DND-41 (cell line): ENCODE measurements at places on chromosomes 12 and 14.
A peak's percentile ranks its signal among the peaks of the same experiment; 100 is the strongest.

DNA sequence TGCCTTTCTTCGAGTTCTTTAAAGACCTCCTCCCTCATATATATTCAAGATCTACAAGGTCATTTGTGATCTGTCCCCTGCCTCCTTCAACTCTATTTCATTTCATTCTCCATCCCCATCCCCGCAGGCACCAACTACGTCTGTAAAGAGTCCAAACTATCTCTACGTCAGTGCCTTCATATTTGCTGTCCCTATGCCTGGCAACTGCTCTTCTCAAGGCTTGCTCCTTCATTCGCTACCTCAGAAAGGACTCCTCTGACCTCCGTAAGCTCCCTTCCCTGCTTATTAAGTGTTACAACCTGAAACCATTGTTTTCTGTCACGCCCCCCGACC, 650 bp downstream of the LLPH start:
- no peak for DNase-seq
- H3K27me3 ChIP-seq: no peaks in the 10 kb centered on the region
- peak overlapping the region; percentile 57 for H3K4me3 ChIP-seq
- H3K27ac ChIP-seq: peak overlapping the region; percentile 87

DNA sequence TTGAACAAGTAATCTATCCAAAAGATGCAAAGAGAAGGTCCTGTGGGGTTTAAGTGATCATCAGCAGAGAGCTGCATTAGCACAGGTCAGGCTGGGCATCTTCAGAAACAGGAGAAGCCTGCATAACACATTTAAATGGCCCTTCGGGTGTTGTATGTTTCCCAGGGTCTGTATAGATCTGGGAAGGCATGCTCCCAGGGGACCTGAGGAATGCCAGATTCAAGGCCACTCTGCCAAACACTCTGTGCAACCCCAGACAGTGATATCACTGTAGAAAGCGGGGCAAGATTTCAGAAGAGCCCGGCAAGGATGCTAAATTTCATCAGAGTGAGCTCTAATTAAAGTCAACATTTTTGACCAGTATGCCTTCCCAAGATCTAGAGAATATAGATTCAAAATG, 92.9 kb downstream of the ARMH4 start:
- no peaks in the 10 kb centered on the region for H3K4me1 ChIP-seq
- no peak overlapping the region for H3K27ac ChIP-seq
- no peak overlapping the region for H3K4me3 ChIP-seq
- no peak for DNase-seq
- peaks cover 23% of the 10 kb centered on the region for H3K27me3 ChIP-seq

DNA sequence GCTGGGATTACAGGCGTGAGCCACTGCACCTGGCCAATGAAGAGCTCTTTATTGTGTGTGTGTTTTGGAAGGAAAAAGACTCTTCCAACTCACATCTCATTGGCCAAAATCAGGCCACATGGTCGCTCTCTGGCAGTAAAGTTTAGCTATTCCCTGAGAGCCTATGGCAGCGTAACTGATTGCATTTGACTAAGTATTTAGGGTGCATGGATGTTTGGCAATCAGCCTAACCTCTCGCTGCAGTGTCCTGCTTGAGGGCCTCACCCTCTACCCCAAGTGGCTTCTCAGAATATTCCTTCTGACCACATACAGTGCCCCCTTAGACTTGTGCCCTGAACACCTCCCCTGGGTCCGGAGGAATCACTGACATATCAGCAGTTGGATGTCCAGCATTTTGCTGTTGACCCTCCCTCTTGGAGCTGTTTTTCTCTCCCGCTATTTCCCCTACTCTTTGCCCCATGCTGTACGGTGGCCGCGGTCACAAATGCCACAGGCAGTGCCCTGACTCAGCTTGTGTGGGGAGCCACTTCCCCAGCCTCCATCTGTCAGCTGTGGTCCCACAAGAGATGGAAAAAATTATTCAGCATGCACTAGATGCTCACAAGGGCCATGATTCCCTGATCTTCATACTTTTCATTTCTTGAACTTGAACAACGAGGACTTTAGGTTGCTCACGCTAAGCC, 9.5 kb downstream of the PHETA1 start:
- H3K36me3 ChIP-seq: no peaks in the 10 kb centered on the region; the same call in 1 of the 2 replicates
- DNase-seq: no peak
- no peak overlapping the region for H3K4me3 ChIP-seq

GRCh38 chr12:83434600-83434999, 747.9 kb downstream of the TMTC2 start:
- no peak overlapping the region for H3K4me3 ChIP-seq
- no peak overlapping the region for H3K27ac ChIP-seq
- H3K4me1 ChIP-seq: no peaks in the 10 kb centered on the region
- DNase-seq: no peak

DNA sequence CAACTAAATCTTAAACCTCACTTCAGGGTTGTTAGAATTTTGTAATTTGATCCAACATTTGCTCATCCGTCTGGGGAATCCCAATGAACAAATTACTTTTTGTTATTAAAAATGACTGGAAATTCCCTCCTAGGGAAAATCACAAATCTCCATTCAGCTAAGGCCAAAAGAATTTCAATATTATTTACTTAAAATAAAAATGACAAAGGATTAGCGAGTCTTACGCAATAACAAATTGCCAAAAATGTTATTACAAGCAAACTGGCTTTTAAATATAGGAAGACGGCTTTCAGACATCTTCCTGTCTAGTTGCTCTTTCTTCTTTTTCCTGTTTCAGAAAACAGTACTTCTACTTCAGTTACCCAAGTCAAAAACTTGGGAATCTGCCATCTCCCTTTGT, 92.4 kb upstream of the TSPAN8 start:
- no peak for DNase-seq
- no peaks in the 10 kb centered on the region for H3K27me3 ChIP-seq
- no peaks in the 10 kb centered on the region for H3K4me1 ChIP-seq
- H3K4me3 ChIP-seq: no peak overlapping the region
- no peaks in the 10 kb centered on the region for H3K36me3 ChIP-seq
- no peak overlapping the region for H3K27ac ChIP-seq

DNA sequence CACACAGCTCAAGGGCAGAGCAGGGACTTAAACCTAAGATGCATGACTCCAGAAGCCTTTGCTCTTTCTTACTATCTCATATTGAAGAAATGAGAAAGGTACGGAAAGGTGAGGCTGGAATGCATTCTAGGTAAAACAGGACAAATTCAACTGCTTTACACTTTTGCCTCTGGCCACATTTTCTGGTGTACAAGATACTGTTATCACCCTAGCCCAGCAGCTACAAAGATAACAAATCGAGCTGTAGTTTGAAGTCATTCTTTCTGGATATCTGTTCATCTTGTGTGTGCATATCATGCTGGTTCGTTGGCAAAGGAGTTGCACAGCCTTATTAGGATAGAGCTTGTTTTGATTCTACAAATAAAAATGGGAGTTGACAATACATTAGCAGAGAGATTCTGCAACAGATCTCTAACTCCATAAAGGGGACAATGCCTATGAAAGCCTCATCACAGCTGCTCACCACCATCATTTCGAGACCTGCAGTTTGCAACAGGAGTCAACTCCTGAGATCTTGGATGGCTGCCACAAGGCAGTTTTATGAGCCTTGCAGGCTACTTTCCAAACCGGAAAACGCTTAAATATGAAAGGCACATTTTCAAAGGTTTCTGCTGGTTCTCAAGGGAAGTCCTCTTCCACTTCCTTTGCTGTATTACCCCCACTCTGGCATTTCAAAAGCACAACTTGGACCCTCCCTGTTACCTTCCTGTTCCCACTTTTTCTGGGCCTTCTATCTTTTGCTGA, 64.9 kb downstream of the STXBP6 start:
- H3K36me3 ChIP-seq: no peaks in the 10 kb centered on the region
- no peaks in the 10 kb centered on the region for H3K4me1 ChIP-seq
- no peaks in the 10 kb centered on the region for H3K27me3 ChIP-seq
- peak; percentile 12 for DNase-seq
- no peak overlapping the region for H3K4me3 ChIP-seq

- H3K27ac ChIP-seq: no peak overlapping the region
- no peaks in the 10 kb centered on the region for H3K36me3 ChIP-seq
- H3K27me3 ChIP-seq: no peaks in the 10 kb centered on the region
- H3K4me1 ChIP-seq: peaks cover 26% of the 10 kb centered on the region
These were observed 2.4 kb upstream of the RARG start for GRCh38 chr12:53234271-53234914.

GRCh38 chr12:18479256-18479655, 217.9 kb downstream of the PIK3C2G start:
- H3K4me1 ChIP-seq: no peaks in the 10 kb centered on the region
- H3K27me3 ChIP-seq: no peaks in the 10 kb centered on the region
- no peak for DNase-seq
- no peaks in the 10 kb centered on the region for H3K36me3 ChIP-seq
- H3K27ac ChIP-seq: no peak overlapping the region

GRCh38 chr14:65357113-65357512, 55.4 kb upstream of the FUT8 start:
- H3K27me3 ChIP-seq: no peaks in the 10 kb centered on the region
- no peak overlapping the region for H3K27ac ChIP-seq
- DNase-seq: no peak
- no peak overlapping the region for H3K4me3 ChIP-seq
- H3K36me3 ChIP-seq: no peaks in the 10 kb centered on the region

DNA sequence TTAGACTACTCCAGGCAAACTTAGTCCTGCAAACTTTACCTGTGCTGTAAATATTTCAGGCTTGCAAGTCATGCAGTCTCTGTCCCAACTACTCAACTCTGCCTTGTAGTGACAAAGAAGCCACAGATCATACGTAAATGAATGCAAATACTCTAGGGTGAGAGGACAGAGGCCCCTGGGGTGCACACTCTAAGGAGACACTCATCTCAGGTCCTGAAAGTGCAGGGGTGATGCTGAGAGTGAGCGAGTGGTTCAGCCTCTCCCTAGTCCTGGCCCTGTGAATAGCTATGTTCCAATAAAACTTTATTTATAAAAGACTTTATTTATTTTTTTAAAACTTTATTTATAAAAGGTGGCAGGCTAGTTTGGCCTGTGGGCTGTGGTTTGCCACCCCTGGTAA, 34.9 kb downstream of the HCAR2 start:
- H3K27ac ChIP-seq: no peak overlapping the region
- no peak overlapping the region for H3K4me3 ChIP-seq
- H3K27me3 ChIP-seq: no peaks in the 10 kb centered on the region
- no peaks in the 10 kb centered on the region for H3K36me3 ChIP-seq
- no peaks in the 10 kb centered on the region for H3K4me1 ChIP-seq

GRCh38 chr14:22332686-22333421, 256.2 kb downstream of the DAD1 start:
- H3K27me3 ChIP-seq: no peaks in the 10 kb centered on the region
- no peaks in the 10 kb centered on the region for H3K36me3 ChIP-seq
- H3K4me3 ChIP-seq: no peak overlapping the region
- H3K4me1 ChIP-seq: no peaks in the 10 kb centered on the region

DNA sequence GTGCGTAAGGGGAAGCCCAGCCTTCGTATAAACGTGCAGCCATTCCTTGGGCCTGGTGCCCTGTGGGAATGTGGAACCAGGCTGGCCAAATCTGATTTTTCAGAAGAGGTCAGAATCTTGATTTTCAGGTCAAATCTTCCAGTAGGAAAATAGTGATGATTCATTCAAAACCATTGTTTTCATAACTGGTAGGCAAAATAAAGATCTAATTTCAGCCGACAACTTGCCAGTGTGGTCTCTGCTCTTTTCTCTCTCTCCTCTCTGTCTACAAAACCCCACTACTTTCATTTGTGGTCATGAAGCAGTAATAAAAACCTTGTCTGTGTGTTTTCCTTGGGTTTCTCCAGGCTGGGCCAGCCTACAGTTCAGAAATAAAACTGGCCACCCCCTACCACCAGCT, 135.1 kb downstream of the RBM19 start:
- H3K27ac ChIP-seq: no peak overlapping the region
- H3K27me3 ChIP-seq: no peaks in the 10 kb centered on the region
- H3K4me3 ChIP-seq: no peak overlapping the region
- H3K36me3 ChIP-seq: no peaks in the 10 kb centered on the region

GRCh38 chr12:20450591-20451180, 82.3 kb downstream of the PDE3A start:
- no peak for DNase-seq
- H3K27ac ChIP-seq: no peak overlapping the region
- H3K27me3 ChIP-seq: no peaks in the 10 kb centered on the region
- H3K4me1 ChIP-seq: no peaks in the 10 kb centered on the region

DNA sequence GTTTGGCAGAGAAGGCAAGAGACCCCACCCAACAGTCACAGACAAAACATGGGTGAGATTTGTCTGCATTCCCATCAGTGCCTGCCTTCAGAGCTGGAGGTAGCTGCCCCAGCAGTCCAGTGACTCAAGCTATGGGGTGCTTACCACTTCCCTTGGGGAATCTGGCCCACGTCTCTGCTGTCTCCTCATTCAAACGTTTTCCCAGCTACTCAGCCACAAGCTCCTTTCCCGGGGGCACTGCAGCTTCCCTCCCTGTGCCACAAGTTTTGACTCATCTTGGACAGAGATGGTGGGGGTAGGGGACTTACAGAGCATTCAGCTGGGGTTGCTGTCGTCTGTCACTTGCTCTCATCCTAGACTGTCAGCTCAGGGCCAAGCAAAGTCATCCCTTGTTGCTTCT, 66.6 kb downstream of the FBXL14 start:
- no peaks in the 10 kb centered on the region for H3K4me1 ChIP-seq
- H3K27me3 ChIP-seq: peaks cover 19% of the 10 kb centered on the region
- H3K4me3 ChIP-seq: no peak overlapping the region
- H3K27ac ChIP-seq: no peak overlapping the region
- H3K36me3 ChIP-seq: no peaks in the 10 kb centered on the region
- DNase-seq: no peak

- H3K36me3 ChIP-seq: peaks cover 6% of the 10 kb centered on the region; the same call in 1 of the 2 replicates
- peaks cover 17% of the 10 kb centered on the region for H3K4me1 ChIP-seq
- DNase-seq: no peak
- no peaks in the 10 kb centered on the region for H3K27me3 ChIP-seq
- H3K27ac ChIP-seq: no peak overlapping the region; the same call in 1 of the 2 replicates
These were observed 50.4 kb downstream of the ITPK1 start for GRCh38 chr14:93065272-93065730.

DNA sequence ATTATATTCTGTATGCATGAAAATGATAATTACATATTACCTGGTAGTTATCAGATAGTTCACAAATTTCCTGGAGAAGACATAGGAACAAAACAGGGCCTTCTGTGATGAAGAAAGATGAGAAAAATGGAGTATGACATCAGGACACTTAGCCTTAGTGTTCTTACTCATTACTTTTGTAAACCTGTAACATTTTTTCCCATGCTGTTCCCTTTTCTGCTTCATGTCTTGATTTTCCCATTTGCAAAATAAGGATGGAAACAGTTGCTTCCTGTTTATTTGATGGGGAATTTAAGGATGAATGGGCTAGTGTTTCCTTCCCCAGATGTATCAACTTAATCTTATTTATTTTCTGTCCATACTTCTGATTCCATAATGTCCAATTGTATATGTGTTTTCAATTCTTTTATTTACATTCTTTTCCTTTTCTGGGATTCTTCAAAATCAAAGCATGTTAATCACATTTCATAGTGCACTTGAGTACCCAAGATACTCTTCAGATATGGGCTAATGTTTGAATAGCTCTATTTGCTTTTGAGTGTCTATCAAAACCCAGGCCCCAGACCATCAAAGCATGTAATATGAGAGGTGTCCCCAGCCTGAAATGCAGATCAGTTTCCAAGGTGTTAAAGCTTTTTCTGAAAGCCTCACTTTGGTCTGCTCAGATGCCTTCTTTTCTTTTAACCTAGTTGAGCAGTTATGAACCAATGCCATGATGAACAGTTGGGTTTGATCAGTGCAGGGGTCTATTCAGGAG, 260.5 kb downstream of the RAD51B start:
- no peak for DNase-seq
- no peaks in the 10 kb centered on the region for H3K36me3 ChIP-seq
- no peaks in the 10 kb centered on the region for H3K4me1 ChIP-seq
- no peaks in the 10 kb centered on the region for H3K27me3 ChIP-seq
